Ureter (tissue), 1 donor: ENCODE measurements at places on chromosomes 6 and 20.

GRCh38 chr20:46293084-46293483 is 15.2 kb downstream of the CDH22 start:
- no peak for DNase-seq

DNA sequence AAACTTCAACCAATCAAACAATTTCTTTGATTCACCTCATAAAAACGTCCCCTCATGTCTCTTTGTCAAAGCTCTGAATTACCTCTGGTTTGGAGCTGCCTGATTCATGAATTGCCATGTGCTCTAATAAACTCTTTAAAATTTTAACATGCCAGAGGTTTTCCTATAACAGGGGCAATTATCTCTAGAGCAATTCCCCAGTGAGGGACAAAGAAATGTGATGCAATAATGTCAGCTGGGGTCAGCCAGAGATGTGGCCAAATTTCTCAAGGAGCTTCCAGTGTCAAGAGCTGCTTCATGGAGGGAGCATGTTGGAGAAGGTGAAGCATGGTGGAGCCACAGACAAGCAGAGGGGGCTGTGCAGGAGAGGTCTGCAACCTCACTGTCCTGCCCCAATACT is 38.7 kb upstream of the RFPL4B start:
- no peak for DNase-seq

GRCh38 chr6:32252331-32253009 is 28.6 kb upstream of the NOTCH4 start:
- DNase-seq = no peak

DNA sequence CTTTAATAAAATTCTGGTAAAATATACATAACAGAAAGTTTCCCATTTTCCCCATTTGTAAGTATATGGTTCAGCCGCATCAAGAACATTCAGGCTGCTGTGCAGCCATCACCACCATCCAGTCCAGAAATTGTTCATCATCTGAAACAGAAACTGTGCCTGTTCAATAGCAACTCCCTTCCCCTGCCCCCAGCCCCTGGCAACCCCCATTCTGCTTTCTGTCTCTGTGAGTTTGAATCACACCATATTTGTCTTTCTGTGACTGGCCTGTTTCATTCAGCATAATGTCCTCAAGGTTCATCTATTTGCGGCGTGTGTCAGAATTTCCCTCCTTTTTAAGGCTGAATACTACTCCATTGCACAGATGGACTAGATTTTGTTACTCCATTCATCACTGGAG is 19.1 kb downstream of the VSTM2L start:
- no peak for DNase-seq

DNA sequence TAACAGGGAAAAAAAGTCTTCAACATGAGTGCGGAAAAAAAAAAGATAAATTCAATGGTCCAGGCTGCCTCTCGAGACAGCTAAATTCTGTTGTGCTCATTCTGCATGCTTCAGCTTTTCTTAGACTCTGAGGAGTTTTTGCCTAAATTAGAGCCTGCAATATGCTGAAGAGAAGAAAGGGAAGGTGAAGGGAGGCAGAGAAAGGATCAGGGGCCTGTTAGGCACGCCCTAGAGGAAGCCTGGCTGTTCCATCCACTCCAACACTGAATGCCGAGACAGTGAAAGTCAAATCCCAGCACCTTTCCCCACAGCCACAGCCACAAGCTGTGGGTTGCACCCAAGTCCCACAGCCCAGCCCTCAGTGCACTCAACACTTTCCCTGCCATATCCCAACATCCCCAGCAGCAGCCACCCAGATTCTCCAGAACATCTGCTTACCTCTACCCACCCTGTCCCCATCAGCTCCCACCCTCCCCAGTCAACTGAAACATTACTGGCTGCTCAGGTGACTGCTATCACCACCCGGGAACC is 37.3 kb downstream of the PREX1 start:
- no peak for DNase-seq

- no peak for DNase-seq
These were observed 19.1 kb upstream of the ZSCAN23 start for GRCh38 chr6:28462401-28462800.

GRCh38 chr6:14320332-14320731 is 202.8 kb downstream of the CD83 start:
- DNase-seq = no peak
